ENCODE measurements at places on chromosomes 2 and 18. TPM values are rescaled to one million over a fixed set of nuclear protein-coding genes. Genes with fewer than 3 reads are reported as not detected.
A peak's percentile ranks its signal among the peaks of the same experiment; 100 is the strongest.

Gene EVX2
- total RNA-seq, result not detected

DNA sequence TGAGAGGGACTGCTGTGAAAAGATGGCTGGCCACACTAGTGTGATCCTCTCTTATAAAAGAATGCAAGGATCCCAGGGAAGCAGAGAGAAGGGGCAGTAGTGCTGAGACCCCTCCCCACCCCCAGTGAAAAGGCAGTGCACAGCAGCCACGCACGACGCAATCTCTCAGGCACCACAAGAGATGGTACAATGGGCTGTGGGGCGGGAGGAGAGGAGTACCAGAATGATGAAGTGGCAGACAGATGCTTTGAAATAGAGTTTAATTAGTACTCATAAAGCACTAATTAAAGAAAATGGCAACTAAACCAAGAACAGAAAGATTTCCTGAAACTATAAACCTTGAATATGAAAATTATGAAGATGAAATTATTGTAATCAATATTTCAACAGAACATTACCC lies 29.0 kb downstream of the B4GALT6 start:
- H3K36me3 ChIP-seq, result no peaks in the 10 kb centered on the region
- no peak overlapping the region for H3K4me3 ChIP-seq
- H3K27me3 ChIP-seq, result no peaks in the 10 kb centered on the region
- no peak overlapping the region for H3K27ac ChIP-seq

DNA sequence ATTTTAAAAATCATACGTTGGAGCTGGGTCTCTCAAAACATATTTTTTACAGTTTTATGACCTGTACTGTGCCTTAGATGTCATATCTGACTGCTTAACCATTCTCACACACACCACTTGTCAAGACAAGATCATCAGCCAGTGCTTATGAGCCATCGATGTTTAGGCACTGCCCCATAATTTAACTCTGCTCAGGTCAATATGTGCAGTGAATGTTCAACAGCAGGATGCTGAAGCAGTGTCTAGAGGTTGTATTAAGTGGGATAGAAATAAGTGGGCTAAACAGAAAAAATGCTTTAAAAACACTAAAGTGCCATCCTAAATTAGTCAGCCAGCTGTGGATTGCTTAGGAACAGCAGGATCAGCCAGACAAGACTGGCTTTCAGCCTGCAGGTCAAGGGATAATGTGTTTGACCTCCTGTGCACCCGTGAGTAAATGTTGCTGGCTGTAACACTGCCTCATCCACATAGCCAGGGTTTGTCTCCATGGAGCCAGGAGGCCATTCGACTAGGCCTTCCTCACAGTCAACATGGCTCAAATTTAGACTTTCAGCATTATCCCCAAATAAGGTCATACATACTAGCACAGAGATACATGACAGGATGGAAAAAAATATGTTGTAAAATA lies 139.0 kb upstream of the NXPH2 start:
- DNase-seq, result no peak
- no peak overlapping the region for H3K4me3 ChIP-seq

DNA sequence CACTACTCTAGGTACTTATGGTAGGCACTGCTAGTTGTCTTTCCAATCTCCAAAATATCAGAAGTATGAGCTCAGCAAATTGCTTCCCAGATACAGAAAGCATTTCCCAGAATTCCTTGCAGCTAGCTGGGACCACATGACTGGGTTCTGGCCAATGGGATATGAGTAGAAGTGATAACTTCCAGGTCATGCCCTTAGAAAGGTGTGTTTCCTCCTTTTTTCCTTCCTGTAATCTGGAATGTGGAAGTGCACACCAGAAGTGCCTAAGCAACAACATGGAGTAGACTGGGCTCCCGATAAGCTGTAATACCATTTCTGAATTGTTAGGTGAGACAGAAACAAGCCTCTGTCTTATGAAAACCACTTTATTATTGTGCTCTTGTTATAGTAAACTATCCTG lies 279.8 kb downstream of the ZNF385B start:
- H3K27me3 ChIP-seq, result no peaks in the 10 kb centered on the region
- no peak overlapping the region for H3K4me3 ChIP-seq
- H3K4me1 ChIP-seq, result peaks cover 19% of the 10 kb centered on the region
- H3K27ac ChIP-seq, result no peak overlapping the region

GRCh38 chr2:30110773-30111172 lies 36.0 kb upstream of the YPEL5 start:
- H3K36me3 ChIP-seq, result no peaks in the 10 kb centered on the region
- peaks cover 5% of the 10 kb centered on the region for H3K4me1 ChIP-seq
- no peak overlapping the region for H3K27ac ChIP-seq
- no peak for DNase-seq
- no peak overlapping the region for H3K4me3 ChIP-seq

Gene PFN4
- total RNA-seq, result 0.74 TPM

DNA sequence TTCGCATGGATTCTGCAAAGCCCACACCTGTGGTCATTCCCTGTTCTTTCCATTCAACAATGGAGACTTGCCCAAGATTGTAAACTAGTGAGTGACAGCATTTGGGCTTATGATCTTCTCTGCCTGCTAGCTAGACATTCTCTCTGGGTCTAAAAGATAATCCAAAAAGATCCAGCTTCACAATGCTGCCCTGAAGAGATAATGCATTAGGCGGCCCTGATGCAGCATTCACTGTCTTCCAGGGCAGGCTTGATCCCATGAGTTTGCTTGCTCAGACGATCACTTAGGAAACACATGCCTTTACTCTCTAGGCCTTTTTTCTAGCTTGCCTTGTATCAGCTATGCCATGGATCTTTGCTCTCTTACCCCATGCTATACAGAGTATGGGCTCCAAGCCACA lies 196.1 kb downstream of the SETBP1 start:
- H3K27ac ChIP-seq, result no peak overlapping the region
- H3K4me1 ChIP-seq, result peaks cover 7% of the 10 kb centered on the region
- no peak overlapping the region for H3K4me3 ChIP-seq
- peaks cover 58% of the 10 kb centered on the region for H3K27me3 ChIP-seq
- no peaks in the 10 kb centered on the region for H3K36me3 ChIP-seq
- DNase-seq, result no peak

GRCh38 chr2:47295131-47295980 lies 107.6 kb upstream of the MSH2 start:
- no peak overlapping the region for H3K27ac ChIP-seq
- no peak for DNase-seq
- H3K4me1 ChIP-seq, result no peaks in the 10 kb centered on the region
- no peaks in the 10 kb centered on the region for H3K27me3 ChIP-seq
- H3K36me3 ChIP-seq, result no peaks in the 10 kb centered on the region

Gene MGAT4A
- total RNA-seq, result 18.4 TPM

- no peak overlapping the region for H3K4me3 ChIP-seq
- H3K27me3 ChIP-seq, result no peaks in the 10 kb centered on the region
- H3K36me3 ChIP-seq, result no peaks in the 10 kb centered on the region
- no peak overlapping the region for H3K27ac ChIP-seq
- no peaks in the 10 kb centered on the region for H3K4me1 ChIP-seq
Measured at GRCh38 chr2:195500879-195501278, 156.1 kb upstream of the SLC39A10 start.

DNA sequence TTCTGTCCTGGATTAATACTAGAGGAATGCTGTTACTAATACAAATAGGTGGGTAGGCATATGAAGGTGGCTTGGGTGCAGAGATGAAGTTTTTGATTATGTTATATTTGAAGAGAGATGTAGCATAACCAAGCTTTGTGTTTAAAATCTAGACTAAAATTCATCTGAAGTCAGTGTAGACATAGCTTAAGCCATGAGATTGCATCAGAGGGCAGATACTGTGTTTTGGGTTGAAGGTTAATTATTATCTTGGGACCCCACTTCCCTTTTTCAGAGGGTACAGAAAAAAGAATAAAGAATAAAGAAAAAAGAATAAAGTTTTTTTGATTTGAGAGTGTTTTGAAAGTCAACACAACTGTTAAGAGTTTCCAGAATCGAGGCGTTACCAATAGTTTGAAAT lies 13.0 kb downstream of the PPM1B start:
- H3K4me1 ChIP-seq, result peaks cover 67% of the 10 kb centered on the region
- no peak for DNase-seq
- H3K4me3 ChIP-seq, result no peak overlapping the region

DNA sequence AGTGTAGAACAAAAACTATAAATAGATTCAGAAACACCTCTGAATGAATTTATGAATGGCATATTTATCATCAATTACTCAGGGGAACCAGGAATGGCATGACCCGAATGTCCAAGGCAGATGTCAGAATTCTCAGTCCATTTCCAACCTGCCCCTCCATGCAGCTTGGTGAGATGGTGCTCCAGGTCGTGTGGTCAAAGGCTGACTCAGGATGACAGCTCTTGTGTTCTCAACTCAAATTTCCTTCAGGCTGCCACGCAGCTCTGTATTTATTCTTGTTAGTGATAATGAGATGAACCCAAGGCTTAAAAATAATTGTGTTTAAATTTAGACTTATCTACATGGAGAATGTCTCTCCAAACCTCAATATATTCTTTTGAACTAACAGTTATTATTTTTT lies 146.9 kb downstream of the METTL4 start:
- no peak overlapping the region for H3K27ac ChIP-seq
- no peak for DNase-seq
- no peaks in the 10 kb centered on the region for H3K27me3 ChIP-seq
- H3K4me1 ChIP-seq, result no peaks in the 10 kb centered on the region

Gene SANBR
- 6.8 TPM for total RNA-seq

Gene NTSR2
- not detected for total RNA-seq

DNA sequence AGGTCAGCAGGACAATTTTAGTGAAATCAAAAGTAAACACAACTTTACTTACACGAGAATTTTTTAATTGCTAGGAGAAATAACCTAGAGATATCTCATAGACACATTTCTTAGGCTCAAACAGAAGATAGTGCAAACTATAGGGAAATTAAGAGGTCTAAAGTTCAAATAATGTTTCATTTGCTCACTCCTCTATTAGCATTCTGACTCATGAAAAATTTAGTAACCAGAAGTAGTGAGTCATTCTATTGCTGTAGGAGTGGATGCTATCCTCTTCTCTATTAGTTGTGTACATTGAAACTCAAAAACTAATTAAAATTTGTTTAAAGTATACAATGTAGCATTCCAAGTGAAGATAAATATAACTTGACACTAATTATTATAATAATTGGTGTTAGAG lies 908.3 kb upstream of the TMEFF2 start:
- DNase-seq, result no peak
- H3K4me1 ChIP-seq, result no peaks in the 10 kb centered on the region
- no peak overlapping the region for H3K27ac ChIP-seq
- H3K27me3 ChIP-seq, result no peaks in the 10 kb centered on the region
- no peaks in the 10 kb centered on the region for H3K36me3 ChIP-seq
- H3K4me3 ChIP-seq, result no peak overlapping the region

Gene COPS7B
- total RNA-seq, result 21.3 TPM

- no peaks in the 10 kb centered on the region for H3K36me3 ChIP-seq
- DNase-seq, result no peak
- H3K27me3 ChIP-seq, result no peaks in the 10 kb centered on the region
- no peak overlapping the region for H3K27ac ChIP-seq
- peaks cover 28% of the 10 kb centered on the region for H3K4me1 ChIP-seq
Measured at GRCh38 chr2:44741507-44741906, 200.0 kb upstream of the SIX3 start.

DNA sequence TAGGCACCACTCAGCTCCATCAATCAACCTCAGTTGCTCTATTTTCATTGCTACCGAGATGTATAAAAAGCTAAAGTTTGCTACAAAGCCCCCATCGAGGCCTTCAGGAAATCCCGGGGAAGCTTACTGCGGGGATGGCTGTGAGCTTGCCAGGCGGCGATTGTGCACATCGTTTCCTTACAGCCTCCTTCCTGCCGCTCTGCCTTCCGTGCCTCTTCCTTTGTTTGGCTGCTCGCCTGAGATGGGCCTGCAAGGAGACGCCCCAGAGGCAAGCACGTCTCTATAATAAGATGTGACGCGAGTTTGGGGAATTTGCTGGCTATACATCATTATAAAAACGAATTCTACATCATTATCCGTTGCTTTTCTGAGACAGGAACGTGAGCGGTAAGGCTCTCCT lies 41.6 kb downstream of the DHRS9 start:
- DNase-seq, result no peak
- no peaks in the 10 kb centered on the region for H3K36me3 ChIP-seq
- H3K27ac ChIP-seq, result no peak overlapping the region

GRCh38 chr18:13269521-13270011 lies 51.0 kb downstream of the LDLRAD4 start:
- DNase-seq, result peak; percentile 40
- no peaks in the 10 kb centered on the region for H3K36me3 ChIP-seq
- no peaks in the 10 kb centered on the region for H3K27me3 ChIP-seq
- H3K4me1 ChIP-seq, result peaks cover 100% of the 10 kb centered on the region
- H3K4me3 ChIP-seq, result no peak overlapping the region

DNA sequence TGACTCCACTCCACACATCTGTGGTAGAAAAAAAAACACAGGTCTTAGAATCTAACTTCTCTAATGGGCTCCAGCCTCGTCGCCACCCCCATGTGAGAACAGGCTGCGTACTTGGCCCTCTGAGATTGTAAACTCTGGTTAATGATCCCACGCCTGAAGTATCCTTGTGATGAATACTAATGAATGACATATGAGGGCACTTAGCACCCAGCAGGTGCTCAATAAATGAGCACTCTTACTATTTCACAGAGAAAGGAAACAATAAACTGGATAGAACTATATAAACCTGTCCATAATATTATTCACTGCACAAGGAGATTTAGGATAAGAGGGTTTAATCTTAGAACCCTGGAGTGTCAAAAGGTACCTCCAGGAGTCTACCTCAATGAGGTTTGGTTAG lies 310.1 kb upstream of the HNRNPA3 start:
- DNase-seq, result no peak
- H3K27me3 ChIP-seq, result peaks cover 3% of the 10 kb centered on the region
- no peaks in the 10 kb centered on the region for H3K4me1 ChIP-seq
- no peaks in the 10 kb centered on the region for H3K36me3 ChIP-seq

DNA sequence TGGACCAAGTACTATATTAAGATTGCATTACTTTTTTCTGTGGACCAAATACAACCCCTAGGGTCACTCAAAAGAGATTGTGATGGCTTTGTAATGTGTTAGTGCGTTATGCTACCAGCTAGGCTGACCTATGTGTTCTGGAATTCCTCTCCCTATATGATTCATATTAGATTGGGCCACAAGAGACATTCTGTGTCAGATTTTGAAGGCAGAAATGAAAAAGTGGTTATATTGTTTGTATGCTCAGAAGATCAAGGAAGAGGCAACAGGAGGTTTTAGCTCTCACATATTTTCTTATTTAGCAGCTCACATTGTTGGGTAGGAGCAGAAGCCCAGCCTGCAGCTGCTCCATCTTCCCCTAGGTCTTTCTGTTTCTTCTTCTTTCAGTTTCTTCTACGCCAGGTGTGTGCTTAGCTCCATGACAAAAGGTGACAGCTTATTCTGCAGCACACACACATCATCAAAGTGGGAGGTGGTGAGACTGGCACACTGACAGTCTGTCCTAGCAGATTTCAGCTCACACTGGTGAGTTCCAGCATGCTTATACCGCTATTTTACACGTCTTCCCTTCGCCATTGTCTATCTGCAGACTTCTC lies 156.8 kb upstream of the UBE2E3 start:
- DNase-seq, result no peak
- no peaks in the 10 kb centered on the region for H3K4me1 ChIP-seq
- H3K36me3 ChIP-seq, result no peaks in the 10 kb centered on the region
- H3K27me3 ChIP-seq, result peaks cover 6% of the 10 kb centered on the region
- H3K4me3 ChIP-seq, result no peak overlapping the region
